ENCODE measurements at places on chromosomes 6 and 20.

DNA sequence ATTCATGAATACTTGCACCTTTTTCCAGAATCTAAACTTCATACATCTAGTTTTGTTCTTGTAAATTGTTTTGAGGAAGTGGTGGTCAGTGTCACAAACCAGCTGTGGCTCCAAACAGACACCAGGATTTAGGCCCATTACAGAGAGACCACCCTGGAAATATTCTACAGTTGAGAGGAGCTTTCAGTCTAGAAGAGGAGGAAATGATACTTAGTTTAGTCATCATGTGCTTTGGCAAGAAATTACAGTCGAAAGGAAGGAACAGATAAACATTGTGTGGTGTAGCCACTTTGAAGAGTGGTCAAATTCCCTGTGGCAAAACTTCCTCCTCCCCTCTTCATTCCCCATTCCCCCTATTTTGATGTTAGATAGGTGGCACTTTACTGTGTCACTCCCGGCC is 15.7 kb downstream of the DCBLD1 start:
- DNase-seq: no peak

- DNase-seq: no peak
Measured at GRCh38 chr6:126112171-126112632, 125.9 kb downstream of the TRMT11 start.

DNA sequence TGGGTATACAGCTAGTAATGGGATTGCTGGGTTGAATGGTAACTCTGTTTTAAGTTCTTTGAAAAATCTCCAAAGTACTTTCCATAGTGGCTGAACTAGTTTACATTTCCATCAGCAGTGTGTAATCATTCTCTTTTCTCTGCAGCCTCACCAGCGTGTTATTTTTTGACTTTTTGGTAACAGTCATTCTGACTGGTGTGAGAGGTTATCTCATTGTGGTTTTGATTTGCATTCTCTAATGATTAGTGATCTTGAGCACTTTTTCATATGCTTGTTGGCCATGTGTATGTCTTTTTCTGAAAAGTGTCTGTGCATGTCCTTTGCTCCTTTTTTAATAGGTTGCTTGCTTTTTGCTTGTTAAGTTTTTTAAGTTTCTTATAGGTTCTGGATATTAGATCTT is 194.2 kb upstream of the PHACTR1 start:
- DNase-seq: no peak

DNA sequence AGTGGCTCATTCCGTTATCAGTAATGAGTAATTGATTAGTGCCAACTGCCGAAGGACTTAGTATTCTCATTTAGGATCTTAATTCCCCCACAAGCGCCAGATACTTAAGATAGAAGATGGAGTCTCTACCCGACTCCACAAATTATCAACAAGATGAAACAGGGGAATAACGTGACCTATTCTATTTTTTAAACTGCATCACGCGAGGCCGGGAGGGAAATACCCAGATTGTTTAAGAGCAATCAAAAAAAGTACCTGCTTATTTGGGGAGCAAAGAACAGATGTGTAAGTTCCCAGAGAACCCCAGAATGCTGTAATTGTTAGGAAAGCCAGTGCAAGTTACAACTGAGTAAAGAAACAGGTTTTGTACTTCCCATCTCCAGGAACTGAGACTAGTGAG is 1.1 kb upstream of the MAP3K5 start:
- DNase-seq: no peak

GRCh38 chr20:57092112-57092899 is 174.1 kb downstream of the BMP7 start:
- DNase-seq: no peak

DNA sequence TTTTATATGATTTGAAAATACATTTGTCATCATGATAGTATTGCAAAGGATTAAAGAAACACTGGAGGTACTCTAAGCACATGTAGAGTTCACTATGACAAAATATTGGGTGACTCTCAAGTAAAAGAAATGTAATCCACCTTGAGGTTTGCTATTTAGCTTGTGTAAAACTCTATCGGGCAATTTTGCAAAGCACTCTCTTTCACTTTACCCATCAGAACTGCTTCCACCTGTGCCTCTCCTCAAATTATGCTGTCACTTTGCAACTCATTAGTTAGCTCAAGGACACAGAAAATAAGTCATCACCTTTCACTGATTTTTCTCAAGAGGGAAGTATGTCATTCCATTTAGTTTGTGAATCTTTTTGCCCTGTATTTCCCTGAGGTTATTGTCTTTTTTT is 14.0 kb downstream of the TRDN start:
- DNase-seq: no peak

- DNase-seq: no peak
Measured at GRCh38 chr20:34891166-34892062, 15.0 kb downstream of the ACSS2 start.

DNA sequence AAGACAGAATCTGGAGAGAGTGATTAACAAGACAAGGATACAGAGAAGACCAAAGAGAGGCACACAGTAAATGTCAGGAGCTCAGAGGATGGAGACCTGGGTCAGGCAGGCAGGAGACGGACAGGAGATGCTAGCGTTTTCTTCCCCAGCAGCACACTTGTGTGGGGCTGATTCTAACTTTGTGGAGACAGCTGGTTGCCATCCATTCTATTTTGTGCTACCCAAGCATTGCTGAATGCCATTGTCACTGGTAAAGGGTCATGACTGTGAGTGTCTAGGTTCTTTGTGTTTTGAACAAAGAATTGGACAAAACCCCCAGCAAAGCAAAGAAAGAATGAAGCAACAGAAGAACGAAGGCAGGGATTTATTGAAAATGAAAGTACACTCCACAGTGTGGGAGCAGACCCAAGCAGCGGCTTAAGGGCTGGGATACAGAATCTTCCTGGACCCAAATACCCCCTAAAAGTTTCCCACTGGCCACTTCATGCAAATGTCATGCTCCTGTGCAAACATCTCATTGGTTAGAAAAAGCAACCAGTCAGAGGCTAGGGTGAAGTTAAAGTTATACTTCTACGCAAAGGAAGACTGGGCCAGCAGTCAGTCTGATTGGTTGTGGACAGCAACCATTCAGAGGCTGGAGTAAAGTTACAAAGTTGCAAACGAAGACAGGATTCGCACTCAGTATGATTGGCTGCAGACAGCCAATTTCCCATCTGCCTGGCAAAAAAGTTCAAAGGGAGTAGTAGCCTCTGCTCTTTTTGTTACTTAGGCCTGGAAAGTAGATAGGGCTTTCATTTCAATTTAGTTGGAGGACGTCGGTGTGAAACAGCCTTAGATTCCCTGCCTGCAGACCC is 17.5 kb downstream of the PTK7 start:
- no peak for DNase-seq
